BE2C (cell line): ENCODE measurements at places on chromosomes 4 and X.
A peak's percentile ranks its signal among the peaks of the same experiment; 100 is the strongest.

GRCh38 chrX:40543661-40544328 is 37.0 kb upstream of the ATP6AP2 start:
- DNase-seq: peak; percentile 38

DNA sequence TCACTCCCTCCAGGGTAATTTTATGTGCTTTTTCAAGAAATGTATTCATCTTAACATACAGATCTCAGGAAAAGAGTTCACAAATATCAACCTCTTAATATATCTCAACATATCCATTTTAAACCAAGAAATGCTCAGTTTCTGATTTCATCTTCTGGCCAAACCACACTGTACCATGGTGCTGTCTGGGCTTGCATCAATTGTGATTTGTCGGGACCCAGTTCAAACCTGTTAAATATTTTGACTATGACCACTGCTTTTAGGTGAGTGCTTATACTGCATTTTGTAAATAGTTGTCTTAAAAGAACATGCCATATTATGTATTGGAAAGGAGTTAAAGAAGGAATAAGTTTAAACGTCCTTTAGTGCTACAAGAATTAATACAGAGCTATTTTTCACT is 352.1 kb downstream of the SPOCK3 start:
- DNase-seq: no peak

- DNase-seq: no peak
Observed at GRCh38 chr4:156085100-156085499, 131.4 kb upstream of the CTSO start.

DNA sequence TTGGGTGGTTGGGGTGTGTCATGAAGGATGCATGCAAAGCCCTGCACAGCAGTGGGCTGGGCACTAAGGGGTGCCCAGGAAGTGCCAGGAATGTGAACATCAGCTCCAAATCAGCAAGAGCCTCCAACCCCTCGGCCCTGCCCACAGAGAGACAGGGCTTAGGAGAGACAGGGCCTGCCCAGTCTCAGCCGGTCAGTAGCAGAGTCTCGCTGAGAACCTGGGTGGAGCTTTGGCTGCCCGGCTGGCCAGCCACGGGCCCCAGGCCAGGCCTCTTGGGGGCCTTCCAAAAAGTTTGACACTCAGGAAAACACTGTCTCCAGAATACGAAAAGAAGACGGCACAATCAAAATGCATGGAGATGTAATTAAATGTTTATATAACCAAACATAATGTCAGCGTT is 4.3 kb upstream of the MXD4 start:
- no peak for DNase-seq

- DNase-seq: no peak
Observed at GRCh38 chrX:13013363-13014110, 30.9 kb downstream of the FAM9C start.

DNA sequence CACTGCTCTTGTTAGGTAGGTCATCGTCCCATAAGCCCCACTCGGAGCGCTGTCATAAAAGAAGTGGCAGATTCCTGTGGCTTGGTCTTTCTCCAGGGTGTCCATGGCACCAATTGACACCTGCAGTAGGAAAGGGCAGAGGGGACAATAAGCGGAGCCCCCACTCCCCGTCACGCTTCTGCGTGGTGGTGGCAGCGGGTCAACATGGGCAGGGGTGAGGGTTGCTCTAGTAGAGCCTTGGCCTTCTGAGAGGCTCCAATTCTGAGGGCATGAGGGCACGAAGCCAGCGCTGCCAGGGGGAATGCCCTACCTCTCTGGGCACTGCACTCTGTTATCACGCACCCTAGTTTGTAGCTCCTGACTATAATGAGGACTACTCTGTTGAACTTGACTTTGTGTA is 90.4 kb downstream of the PHKA2 start:
- DNase-seq: no peak

DNA sequence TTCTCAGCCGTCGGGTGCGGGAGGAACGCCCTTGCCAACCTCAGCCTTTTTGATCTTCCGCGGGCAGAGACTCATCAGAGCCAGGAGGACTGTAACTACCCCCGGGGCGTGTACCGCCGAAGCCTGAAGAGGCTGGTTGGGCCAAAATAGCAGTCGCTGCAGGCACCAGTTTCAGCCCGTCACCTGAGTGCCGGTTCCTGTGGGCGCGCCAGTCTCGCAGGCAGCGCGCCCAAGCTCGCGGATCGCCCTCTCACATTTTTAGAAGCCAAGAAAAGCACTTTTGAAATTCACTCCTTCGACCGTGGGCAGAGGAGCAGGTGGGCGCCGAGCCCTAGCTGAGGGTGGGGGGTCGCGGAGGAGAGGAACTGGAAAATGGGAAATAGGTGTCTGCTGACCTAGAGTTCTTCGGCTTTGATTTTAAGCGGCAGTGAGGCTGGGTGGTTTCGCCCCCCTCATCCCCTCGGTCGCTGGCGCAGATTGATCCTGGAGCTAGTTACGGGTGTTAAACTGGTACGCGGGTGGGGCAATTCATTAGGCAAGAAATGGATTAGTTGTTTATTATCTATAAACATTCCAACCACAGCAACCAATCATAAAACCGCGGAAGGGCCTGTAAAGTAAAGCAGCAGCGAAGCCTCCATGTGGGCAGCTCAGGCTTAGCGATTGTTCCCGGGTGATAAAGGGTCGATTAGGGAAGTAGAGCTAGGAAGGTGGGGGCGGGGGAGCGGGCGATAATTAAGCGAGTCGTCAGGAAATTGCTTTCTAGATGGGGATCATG is 69.2 kb downstream of the FBXO8 start:
- DNase-seq: no peak

GRCh38 chr4:13108096-13108495 is 376.0 kb downstream of the RAB28 start:
- DNase-seq: no peak

DNA sequence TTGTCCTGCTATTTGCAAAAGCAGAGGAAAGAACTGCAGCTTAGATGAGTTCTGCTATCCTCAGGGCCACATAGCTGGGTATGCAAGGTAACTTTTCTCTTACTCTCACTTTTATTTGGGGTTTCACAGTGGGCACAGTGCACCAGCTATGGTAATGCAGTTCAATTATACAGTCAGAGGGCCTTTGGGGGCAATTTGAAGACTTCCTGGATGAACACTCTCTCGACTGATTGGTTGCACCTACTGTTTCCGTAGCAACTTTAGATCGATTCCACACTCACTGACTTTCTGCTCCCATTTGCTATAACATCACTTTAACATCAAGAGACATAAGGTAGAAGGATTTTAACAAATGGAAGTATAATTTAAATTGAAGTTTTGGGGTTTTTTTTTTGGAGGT is 128.6 kb downstream of the SLC39A8 start:
- no peak for DNase-seq

DNA sequence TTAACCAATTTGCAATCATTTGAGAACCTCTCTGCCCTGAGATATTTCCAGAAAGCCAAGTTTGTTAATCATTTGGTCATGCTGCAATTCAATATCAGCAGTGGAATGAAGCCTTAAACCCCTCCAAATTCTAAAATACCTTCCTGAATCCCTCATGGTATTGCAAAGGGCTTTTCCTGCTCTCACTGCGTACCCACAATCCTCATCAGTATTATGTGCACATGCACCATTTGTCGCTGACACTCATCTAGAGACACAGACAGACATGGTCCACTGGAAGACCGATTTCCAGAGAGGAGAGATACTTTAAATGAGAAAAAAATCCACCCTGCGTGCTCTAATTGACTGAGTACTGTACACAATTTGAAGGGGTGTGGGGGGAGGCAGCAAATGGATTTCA is 104.4 kb downstream of the GPC3 start:
- no peak for DNase-seq

GRCh38 chr4:169254546-169254983 is 16.2 kb downstream of the SH3RF1 start:
- DNase-seq: peak; percentile 24

DNA sequence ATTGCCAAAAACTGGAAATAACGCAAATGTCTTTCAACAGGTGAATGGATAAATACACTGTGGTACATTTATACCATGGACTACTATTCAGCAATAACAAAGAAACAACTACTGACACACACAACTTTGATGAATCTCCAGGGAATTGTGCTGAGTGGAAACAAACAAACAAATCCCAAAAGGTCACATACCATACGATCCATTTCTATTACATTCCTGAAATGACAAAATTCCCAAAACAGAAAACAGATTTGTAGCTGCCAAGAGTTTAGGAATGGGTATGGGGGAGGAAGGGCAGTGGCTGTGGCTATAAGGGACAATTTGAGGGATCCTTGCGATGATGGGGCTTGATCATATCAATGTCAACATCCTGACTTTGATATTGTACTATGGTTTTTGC is 2.5 kb downstream of the ZNF182 start:
- no peak for DNase-seq

DNA sequence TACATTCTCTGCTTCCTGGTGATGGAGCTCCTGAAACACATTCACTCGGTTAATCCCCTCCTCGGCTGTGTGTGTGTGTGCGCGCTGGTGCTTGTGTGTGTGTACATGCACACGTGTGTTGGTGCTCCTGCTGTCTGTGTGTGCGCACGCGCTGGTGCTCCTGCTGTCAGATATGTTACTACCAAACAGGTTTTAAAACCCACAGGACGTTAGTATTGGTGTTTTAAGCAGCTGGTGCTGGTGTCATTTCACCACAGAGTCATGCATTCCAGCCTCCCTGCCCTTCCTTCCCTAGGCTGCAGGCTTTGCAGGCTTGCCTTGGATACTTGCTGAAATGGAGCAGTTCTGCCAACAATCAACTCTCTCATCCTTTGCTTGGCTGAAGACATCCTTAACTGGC is 48.1 kb upstream of the CPLX1 start:
- no peak for DNase-seq

DNA sequence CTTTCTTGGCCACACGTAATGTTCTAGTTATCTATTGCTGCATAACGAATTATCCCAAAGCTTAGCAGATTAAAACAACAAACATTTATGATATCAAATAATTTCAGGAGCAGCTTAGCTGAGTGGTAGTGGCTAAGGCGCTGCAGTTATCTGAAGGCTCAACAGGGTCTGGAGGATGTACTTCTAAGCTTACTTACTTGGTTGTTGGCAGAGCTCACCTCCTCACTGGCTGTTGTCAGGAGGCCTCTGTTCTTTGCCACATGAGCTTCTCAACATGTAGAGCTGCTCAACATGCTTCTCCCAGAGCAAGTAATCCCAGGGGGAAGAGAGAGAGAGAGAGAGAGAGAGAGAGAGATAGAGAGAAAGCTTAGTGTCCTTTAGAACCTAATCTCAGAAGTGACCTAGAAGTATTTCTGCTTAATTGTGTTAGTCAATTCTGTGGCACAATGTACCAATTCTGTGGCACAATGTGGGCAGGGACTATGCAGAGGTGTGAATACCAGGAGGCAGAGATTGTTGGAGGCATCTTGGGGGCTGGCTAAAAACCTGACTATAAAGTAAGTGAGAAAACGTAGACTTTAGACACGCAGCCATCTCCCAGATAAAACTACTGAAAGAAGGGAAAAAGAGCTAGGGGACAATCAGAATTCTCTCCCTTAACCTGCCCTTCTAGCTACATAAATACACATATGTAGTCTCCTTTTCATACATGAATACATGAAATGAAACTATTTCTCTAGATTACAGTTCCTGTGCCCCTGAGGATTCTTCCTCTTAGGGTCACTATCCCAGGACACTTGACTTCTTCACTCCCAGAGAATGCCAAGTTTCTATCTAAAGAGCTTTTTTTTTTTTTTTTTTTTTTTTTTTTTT is 40.2 kb downstream of the HOPX start:
- no peak for DNase-seq

DNA sequence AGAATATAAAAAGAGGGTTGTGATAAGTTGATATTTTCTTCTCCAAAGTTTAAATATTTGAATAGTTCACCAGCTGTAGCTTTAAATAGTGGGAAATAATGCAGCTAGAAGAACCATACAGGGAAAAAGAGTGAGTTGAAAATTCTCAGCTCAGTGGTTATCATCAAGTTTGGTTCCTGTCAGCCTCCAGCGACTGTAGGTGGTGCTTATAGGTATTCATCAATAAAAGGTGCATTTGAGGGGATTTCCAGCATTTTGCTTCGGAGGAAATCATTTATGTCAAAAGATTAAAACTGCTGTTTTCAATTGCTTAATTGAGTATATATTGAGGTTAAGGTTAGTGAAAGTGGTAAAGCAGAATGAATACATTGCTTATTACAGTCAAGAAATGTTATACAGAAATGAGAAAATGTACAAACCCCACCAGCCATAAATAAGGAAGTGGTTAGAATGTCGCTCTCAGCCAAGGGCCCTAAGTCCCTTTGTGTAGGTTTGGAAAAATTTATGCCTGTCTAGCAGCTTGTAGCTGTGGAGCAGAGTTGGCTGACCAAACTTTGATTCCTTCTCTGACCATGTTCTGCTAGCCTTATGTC is 532.9 kb upstream of the FTHL17 start:
- DNase-seq: no peak
